ENCODE measurements at places on chromosomes 16 and 17.

DNA sequence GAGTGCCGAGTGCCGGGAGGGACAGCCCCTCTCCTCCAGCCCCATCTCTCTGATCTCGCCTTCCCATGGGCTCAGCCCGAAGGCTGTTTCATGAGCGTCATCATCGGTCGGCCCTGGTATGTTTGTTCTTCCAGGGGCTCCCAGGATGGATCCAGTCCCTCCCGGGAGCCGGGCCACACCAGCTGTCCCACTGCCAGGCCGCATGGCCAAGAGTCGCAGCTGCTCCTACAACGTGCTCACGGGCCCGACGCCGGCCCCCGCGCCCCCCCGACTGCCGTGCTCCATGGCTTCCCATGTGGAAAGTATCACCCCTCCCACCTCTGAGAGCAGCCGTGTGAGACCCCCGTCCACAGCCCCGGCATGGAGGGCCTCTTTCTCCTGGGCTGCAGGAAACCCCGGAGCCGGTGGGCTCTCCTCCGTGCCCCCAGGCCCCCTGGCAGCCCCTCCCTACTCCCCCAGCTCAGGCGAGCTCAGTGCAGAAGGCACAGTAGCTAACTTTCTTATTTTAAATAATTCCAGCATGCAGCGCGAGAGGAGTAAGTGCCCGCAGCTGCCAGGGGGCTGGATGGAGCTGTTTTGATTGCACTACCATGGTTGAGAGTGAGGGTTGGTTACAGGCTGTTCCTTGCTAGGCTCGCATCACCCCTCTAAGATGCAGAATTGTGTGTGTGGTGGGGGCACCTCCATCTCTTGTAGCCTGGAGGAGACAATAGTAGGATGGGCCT lies 26.6 kb upstream of the GSE1 start:
- DNase-seq, result no peak

GRCh38 chr16:53995378-53995777 lies 291.2 kb downstream of the IRX3 start:
- no peak for DNase-seq

- DNase-seq, result no peak
Observed at GRCh38 chr17:59345476-59345875, 14.0 kb downstream of the YPEL2 start.

DNA sequence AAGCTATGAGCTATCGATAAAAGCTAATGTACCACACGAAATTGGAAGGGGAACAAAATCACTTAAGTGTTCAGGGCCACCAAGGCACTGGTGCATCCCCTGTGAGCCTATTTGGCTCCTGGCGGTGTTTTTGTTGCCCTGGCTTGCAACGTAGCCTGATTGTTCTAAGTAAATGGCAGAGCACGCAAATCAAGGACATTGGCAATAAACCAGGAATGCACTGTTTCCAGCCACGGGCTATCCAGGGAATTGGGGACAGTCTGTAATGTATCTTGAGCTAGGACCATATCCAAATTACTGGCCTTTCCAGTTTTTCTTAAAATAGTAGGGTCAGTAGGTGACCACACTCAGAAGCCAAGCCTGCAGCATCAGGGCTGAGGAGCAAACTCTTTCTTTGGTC lies 734.0 kb downstream of the MAF start:
- no peak for DNase-seq

DNA sequence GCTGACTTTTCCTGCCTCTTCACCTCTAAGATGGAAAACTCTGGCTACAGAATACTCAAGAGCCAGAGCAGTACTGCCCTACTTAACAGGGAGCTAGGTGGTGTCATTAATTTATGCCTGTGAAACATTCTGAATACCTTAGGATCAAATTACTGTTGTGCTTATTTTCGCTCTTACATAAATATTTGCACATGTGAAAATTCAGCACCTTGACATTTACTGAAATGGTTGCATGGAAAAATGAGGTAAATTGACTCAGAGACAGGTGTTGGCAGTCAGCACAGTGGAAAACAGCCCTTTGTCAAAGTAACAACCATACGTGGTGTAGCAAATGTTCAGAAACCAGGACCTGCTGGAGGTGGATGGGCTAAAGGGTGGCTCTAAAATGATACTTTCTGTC lies 193.6 kb downstream of the CDH8 start:
- no peak for DNase-seq

- peak; percentile 13 for DNase-seq
Observed at GRCh38 chr17:32627239-32627996, 140.6 kb downstream of the CDK5R1 start.
